NCI-H526 (cell line): ENCODE measurements at places on chromosomes 16 and 17.
A peak's percentile ranks its signal among the peaks of the same experiment; 100 is the strongest.

- no peak for DNase-seq
These were observed 8.8 kb downstream of the EEF2K start for GRCh38 chr16:22214889-22215288.

- no peak for DNase-seq
These were observed 684 bp downstream of the ZFP90 start for GRCh38 chr16:68539711-68540239.

GRCh38 chr17:80455784-80456183 is 20.6 kb downstream of the NPTX1 start:
- DNase-seq: no peak

GRCh38 chr16:7615565-7615964 is 282.9 kb downstream of the RBFOX1 start:
- DNase-seq: no peak

DNA sequence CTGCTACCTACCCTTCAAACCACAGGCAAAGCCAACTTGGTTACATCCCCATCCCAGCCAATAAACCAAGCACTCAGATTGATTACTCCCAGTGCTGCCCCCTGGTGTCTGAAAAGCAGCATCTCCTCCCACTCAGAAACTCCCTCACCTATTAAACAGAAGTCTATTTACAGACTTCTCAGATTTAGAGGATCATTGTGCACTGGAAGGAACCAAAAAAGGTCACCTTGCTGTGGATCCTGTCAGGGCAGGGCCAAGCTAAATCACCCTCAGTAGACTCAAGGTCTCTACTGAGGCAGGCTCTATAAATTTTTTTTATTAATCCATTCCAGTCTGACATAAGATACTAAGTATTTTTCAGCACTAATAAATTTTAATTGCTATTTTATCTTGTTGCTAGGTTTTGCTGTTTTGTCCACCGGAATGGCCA is 17.6 kb downstream of the HIGD1B start:
- peak; percentile 67 for DNase-seq

GRCh38 chr16:31485571-31485970 is 2.6 kb downstream of the SLC5A2 start:
- DNase-seq: no peak

GRCh38 chr17:45308840-45309239 is 8.0 kb downstream of the MAP3K14 start:
- DNase-seq: no peak

GRCh38 chr16:80997964-80998620 is 8.6 kb downstream of the CMC2 start:
- no peak for DNase-seq

GRCh38 chr17:17153071-17153470 is 53.1 kb downstream of the PLD6 start:
- no peak for DNase-seq

DNA sequence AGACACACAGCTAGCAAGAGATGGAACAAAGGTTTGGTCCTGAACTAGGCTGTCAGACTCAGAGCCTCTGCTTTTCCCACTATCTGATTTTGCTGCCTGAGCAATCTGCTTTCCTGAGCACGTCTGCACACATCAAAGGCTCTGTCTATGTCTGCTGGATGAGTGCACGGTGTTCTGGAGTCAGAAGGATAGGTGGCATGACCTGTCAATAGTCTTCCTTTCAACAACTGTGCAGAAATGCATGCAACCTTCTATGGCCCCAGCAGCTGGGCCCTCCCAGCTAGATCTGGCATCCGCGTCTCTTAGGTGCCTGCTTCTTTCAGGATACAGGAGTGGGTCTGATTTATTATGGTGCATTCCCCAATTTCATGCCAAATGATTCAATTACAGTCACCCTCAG is 138.3 kb downstream of the UTP18 start:
- no peak for DNase-seq

- no peak for DNase-seq
These were observed 16.1 kb downstream of the NUDT16L1 start for GRCh38 chr16:4709481-4709880.

DNA sequence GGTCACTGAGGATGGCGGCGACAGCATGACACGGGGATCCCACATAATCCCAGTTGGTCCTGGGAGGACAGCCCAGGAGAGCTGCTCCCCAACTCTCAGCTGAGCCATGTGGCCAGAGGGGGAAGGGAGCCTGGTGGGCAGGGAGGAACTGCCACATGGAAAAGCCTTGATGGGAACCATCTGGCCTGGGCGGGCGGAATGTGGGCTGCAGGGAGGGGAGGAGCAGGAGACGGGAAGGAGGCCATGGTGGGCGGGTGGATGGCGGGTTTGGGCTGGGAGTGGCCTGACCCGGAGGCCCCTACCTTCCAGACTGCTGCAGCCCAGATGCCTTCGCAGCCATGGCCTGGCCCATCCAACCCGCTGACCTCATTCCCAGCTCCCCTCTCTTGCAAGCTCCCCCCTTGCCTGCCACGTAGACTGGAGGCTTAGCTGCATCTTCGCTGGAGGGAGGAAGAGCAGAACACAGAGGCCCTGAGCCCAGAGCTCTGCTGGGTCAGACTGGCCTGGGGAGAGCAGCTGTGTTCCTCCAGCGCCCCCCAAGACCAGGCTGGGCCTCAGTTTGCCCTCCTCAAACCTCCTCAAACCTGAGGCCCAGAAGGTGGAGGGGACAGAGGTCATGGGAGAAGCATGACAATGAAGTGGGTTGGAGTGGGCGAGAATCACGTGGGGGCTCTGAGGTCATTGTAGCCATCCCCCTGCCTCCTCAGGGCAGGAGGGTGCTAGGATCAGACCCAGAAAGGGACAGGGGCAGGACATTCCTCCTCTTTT is 8.2 kb upstream of the COL1A1 start:
- no peak for DNase-seq

DNA sequence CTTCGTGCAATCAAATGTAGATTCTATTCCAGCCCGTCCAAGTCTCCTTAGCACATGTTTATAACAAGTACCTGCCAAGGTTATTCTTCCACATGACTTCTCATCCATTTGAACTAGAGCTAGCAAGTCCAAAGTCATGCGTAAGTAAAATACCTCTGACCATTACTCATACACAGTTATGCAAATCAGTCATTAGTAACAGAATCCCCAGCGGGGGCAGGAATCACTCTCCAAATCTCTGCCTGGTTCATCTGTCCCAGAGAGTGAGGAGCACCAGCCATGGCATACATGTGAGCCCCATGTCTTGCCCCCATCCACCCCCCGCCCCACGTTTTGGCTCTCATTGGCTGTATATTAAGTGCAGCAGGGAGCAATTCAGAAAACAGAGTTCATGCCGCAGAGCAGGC is 27.7 kb downstream of the SRL start:
- peak; percentile 51 for DNase-seq

DNA sequence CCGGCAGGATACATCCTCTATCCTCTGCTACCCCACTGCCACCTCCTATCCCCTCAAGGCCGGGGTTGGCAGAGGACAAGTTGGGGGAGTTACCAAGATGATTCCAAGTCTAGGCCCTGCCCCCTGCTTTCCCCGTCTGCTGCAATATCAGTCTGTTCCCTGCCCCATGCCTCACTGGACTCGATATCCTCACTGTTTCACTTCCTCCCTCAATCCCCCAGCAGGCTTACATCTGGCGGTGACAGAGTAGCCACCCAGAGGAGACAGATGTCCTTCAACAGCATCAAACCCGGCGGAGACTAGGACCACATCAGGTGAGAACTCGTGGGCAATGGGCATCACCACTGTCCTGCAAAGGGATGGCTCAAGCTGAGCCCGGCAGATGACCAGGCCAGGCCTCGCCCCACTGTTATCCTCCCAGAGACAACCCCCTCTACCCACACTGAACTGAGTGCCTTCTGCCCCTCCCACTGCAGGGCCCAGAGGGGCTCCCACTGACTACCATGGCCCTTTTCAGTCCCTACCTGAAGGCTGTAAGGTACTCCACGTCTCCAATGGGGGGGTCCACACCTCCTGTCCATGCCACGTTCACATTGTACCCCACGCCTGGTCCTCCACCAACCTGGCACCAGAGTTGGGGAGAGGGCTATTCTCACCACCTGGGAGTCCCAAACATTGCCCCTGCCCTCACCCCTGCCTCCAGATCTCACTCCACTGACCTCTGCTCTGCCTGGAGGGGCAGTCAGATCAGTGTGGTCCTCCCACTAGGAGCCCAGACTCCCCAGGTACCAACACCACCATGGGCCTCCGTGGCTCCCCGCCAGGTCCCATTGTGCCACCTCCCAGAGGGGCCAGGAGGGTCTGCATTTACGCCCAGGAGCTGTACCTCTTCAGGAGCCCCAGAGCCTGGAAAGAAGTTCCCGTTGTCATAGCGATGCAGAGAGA is 9.6 kb downstream of the G6PC3 start:
- DNase-seq: no peak
